ENCODE measurements at places on chromosomes 16 and 17.
A peak's percentile ranks its signal among the peaks of the same experiment; 100 is the strongest.

GRCh38 chr16:89624777-89625761 is 11.6 kb downstream of the DPEP1 start:
- no peak for DNase-seq

- DNase-seq: no peak
Measured at GRCh38 chr17:33561569-33562334, 268.7 kb upstream of the ASIC2 start.

GRCh38 chr17:11305524-11305923 is 64.5 kb downstream of the SHISA6 start:
- DNase-seq: no peak

DNA sequence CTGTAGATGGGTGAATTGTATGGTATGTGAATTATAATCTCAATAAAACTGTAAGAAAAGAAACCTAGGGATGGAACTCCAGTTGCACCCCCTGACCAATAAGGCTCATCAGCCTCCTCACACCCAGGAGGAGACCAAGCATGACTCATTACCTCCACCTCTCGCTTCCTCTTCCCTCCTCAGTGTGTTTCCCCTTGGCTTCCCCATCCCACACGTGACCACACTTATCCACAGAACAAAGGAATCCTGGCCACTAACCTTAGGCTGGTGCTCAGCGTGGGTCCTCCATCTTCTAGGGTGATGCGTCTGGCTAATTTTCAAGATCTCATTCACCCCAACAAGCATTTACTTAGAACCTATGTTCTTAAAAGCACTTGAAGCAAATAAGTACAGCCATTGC is 36.2 kb upstream of the MAP3K14 start:
- peak; percentile 6 for DNase-seq

GRCh38 chr17:82053130-82053529 is 1.4 kb downstream of the GPS1 start:
- no peak for DNase-seq

GRCh38 chr17:15981208-15981607 is 18.3 kb downstream of the ZSWIM7 start:
- DNase-seq: no peak

DNA sequence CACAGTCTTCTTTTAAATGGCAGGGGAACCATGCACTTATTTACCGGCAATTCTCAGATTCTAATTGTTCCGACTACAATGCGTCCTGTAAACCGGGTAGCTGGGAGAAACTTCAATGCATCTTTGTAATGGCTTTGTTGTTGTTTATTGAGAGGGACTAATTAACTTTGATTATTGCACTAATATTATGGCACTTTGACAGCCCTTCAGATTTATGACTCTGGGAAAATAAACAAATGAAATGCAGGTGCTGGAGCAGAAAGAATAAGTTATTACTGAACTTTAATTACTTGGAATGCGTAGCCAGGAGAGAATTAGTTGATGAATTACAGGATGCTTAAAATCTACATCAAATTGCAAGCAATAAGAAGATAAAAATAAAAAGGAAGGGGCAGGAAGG is 77.0 kb downstream of the WWOX start:
- DNase-seq: no peak

DNA sequence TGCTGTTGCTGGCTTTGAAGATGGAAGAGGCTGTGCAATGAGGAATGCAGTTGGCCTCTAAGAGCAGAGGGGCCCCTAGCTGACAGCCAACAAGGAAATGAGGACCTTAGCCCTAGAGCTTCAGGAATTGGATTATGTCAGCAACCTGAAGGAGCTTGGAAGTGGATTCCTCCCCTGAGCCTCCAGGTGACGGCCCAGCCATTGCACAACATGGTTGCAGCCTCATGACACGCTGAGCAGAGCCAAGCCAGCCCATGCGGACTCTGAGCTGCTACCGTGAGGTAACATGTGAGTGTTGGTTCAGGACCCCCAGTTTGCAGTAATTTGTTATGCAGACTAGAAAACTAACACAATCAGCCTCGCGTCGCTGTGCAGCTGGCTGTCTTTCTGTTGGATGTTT is 20.2 kb downstream of the CCDC42 start:
- no peak for DNase-seq

- DNase-seq: no peak
Measured at GRCh38 chr17:56149266-56150036, 3.8 kb upstream of the ANKFN1 start.

DNA sequence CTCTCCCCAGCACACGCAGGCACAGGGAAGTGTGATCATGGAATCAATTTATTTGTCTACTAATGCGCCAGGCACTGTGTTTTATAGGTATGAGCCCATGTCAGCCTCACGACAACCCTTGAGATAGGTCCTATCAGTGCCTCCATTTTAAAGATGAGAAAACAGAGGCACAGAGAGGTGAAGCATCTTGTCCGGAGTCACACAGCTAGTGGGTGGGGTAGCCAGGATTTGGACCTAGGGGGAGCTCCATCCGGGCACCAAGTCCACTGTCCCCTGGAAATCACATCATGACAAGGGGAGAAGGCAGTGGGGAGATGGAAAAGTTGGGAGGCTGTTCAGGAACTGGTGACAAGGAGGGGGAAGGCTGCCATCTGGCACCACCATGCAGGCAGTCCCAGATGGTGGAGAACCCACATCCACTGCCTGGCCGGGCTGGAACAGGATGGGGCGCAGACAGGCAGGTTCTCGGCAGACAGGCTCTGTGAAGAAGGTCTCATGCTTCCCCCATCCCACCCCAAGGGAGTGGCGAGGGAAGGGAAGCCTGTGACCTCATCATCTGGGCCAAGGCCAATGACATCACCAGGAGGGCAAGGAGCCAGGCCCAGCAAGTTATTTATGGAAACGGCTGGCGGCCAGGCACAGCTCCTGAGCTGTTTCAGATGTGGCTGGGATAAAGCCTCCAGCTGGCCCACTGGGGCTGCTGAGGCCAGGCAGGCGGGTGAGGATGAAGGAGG is 126.0 kb upstream of the SDK2 start:
- DNase-seq: no peak

Data from stimulated activated CD8-positive, alpha-beta memory T cell treated with anti-CD3 and anti-CD28 coated beads, Interleukin-12 subunit alpha, Interleukin-12 subunit beta, amount 100 ng/mL, for 4 hours (primary cell).